ENCODE measurements at places on chromosomes 5 and 9.

GRCh38 chr5:138686668-138687067, 66.6 kb upstream of the CTNNA1 start:
- DNase-seq, result no peak

GRCh38 chr5:911601-912000, 18.9 kb downstream of the TRIP13 start:
- DNase-seq, result peak; percentile 77

- DNase-seq, result no peak
Measured at GRCh38 chr5:107713228-107713627, 42.5 kb upstream of the EFNA5 start.

- no peak for DNase-seq
Measured at GRCh38 chr9:133890583-133890982, 101.5 kb downstream of the VAV2 start.

GRCh38 chr9:73577848-73578247, 426.2 kb downstream of the ANXA1 start:
- DNase-seq, result peak; percentile 2

GRCh38 chr5:7834982-7835381, 16.0 kb downstream of the CFAP90 start:
- no peak for DNase-seq

DNA sequence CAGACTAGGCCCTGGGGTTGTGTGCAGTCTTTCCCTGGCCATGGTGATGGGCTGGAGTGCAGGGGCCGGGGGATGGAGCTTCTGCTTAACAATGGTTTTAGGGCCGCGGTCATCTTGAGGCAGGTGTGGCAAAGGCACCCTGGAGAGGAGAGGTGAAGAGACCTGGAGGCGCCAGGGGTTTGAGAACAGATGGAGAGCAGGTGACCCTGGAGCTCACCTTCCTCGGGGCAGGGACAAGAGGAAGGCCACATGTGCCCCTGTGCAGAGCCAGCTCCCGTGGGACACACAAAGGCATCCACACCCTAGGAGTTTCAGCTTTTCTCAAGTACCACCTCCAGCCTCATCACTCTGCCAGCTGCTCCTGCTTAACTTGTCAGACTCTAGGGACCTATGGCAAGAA, 46.4 kb upstream of the SH3GL2 start:
- DNase-seq, result no peak

DNA sequence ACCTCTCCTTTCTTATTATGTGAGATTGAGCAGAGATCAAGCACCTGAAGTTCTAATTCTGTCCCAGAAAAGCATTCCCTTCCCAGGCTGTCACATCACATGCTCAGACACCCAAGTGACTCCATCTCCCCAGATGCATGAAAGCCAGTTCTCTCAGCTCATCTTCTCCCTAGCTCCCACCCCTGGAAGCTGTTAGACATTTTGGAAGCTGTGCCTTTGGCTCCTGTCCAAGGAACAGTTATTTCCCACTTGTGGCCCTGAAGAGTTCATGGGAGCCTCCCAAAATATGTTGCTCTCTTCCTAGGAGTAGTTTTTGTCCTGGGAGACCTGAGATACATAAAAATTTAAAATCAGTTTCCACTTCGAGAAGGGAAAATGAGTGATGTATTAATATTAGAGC, 161.4 kb upstream of the GAS1 start:
- DNase-seq, result no peak

- no peak for DNase-seq
Measured at GRCh38 chr5:40112875-40113274, 566.8 kb upstream of the PTGER4 start.

GRCh38 chr5:5688194-5688924, 265.9 kb downstream of the ICE1 start:
- DNase-seq, result no peak

DNA sequence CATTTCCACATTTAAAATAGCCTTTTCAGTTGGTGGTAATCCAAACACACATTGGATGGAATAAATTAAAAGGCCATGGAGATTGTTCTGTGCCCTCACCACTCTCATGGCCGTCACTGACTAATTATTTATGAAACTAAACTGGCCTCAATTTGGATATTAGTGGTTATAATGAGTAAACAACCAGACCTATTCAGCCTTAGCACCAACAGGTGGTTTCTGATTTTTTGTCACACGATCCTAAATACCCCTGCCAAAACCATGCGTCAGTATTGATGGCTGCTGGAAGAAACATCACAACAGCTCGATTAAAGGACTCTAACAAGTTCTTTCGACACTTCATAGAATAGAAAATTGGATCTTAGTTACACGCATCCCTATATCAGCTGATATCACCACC, 276.0 kb upstream of the DAP start:
- DNase-seq, result no peak

GRCh38 chr9:96620832-96621269, 1.2 kb upstream of the CDC14B start:
- no peak for DNase-seq

- DNase-seq, result peak; percentile 7
Measured at GRCh38 chr5:29016067-29016466, 1977.7 kb upstream of the CDH9 start.

DNA sequence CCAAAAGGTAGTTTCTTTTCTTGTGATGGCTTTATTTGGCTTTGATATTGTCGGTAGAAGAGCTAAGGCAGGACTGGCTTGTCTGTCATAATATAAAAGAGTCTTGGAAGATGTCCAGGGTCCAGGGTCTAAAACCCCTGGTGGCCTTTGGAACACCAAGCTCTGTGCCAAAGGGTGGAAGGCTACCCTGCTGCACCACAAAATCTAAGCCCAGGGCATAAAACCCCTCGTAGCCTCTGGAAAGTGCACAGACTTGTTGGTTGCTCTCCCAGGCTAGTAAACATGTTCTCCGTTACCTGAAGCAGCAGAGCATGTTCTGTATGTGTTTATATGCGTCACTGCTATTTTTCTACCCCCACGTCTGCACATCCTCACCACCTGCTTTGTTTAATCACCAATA, 75.5 kb downstream of the OSTF1 start:
- no peak for DNase-seq

DNA sequence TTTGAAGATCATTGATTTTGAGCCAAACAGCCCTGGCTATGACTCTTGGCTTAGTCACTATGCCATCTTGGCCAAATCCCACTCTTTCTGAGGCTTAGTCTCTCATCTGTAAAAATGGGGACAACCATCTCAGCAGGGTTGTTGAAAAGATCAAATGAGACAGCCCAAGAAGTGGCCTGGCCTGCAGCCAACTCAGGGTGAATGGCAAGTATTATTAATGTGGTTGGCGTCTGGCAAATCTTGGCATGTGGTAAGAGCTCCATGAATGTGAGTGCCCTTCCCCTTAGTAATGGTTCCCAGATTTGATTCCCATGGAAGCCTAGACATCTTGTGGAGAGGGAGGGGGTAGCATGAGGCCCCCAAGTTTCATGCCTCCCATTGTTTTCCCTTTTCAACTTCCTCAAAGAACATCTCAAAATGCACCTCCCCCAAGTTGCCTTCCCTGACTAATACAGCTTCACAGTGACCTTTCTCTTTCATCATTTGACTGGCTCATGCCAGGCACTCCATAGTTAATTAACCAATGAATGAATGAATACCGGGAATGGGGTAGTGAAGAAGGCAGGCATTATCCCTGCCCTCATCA, 11.8 kb upstream of the TGFBI start:
- DNase-seq, result peak; percentile 96

GRCh38 chr9:88310310-88310980, 77.8 kb upstream of the SPIN1 start:
- peak; percentile 31 for DNase-seq

- DNase-seq, result no peak
Measured at GRCh38 chr5:2709976-2710689, 41.3 kb downstream of the IRX2 start.

DNA sequence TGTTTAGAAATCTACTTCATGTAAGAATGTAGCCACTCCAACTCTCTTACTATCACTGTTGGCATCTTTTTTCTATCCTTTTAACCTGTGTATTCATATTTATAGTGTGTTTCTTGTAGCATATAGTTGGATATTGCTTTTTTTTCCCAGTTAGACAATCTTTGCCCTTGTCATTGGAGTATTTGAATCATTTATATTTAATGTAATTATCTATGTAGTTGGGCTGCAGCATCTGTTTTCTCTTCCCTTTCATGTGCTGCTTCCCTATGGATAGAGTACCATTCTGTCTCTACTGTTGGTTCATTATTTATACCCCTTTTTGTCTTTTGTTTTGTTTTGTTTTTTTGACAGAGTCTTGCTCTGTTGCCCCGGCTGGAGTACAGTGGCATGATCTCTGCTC, 45.2 kb upstream of the PPP2CA start:
- DNase-seq, result no peak

GRCh38 chr5:73694089-73694488, 68.1 kb downstream of the ARHGEF28 start:
- DNase-seq, result no peak

- DNase-seq, result no peak
Measured at GRCh38 chr9:111068771-111069170, 30.5 kb upstream of the LPAR1 start.

- DNase-seq, result no peak
Measured at GRCh38 chr9:21825637-21826036, 23.2 kb downstream of the MTAP start.

DNA sequence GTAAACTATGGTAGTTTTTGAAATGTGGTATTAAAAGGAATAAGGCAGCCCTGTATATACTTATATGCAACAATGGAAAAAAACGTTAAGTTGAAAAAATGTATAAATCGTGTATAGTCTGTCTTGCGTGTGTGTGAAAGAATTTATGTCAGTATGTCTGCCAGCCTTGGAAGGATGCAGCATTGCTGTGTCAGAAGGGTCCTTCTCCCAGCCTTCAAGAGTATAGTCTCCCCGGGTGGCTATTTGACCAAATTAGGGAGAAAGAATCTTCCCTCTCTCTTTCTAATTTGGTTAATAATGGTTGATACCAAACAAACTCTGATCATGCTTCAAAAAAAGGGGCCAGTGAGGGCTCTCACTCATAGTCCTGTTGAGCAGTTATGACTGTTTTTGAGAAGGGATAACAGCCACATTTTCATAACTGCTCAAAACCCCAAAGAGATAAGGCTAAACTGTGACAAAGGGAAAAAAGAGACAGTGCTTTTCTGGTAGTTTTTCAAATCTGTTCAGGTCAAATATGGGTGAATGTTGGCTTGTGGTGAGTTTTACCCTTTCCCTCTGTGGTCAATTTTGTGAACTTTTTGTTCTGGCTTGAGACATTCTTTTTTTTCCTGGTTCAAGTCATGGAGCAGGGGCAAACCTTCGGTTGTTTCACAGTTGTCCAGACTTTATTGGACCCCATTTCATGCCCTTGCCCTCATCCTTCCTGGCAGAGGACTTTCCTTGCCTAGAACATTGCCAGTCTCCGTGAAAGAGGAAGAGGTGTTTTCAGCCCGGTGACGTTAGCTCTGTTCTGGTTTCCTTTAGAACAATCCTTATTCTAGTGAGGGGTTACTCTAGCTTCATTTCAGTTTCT, 21.0 kb downstream of the SNX30 start:
- no peak for DNase-seq

DNA sequence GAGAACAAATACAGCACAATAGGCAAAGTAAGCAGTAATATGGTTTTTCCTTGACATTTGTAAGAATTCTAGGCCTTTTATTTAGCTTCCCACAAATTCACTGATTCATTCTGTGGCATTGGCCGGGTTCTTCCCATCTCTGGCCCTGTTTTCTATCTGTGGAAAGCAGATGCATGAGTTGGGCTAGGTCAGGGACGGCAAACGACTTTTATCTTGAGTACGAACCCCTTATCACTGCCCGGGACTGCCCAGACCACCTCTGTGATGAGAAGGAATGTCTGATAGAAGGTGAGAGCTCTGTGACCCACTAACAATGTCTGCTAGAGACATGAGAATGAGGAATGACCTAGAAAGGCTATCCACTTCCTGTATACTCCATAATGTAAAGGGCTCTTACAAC, 35.4 kb upstream of the ADAM19 start:
- no peak for DNase-seq

DNA sequence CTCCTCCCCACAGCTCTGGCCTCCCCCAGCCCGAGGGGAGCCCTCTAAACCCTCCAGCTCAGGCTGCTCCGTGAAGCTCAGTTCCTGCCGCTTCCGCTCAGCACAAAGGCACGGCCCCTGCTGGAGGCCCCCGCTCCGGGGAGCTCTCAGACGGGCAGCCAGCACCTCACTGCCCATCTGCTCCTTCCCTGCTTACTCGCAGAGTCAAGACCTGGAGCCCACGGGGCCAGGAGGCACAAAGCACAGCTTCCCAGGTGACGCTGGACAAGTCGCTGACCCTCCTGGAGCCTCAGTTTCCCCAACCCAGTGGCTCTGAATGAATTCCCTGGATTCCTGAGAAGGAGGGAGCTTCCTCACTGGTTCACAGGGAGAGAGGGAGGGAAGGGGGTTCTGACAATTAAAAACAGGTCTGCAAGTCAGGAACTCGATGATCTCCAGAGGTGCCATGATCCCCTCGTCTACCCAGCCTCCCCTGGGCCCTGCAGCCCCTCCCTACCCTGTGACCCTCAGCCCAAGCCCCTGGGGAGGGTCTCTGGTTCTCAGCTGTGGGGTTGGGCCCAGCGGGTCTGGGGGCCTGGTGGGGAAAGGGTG, 36.2 kb downstream of the VAV2 start:
- DNase-seq, result no peak

- DNase-seq, result no peak
Measured at GRCh38 chr9:114631166-114631565, 20.1 kb downstream of the TMEM268 start.

GRCh38 chr9:75892216-75892911, 1.9 kb downstream of the PCSK5 start:
- DNase-seq, result no peak

GRCh38 chr5:103953601-103954382, 391.2 kb upstream of the NUDT12 start:
- no peak for DNase-seq

DNA sequence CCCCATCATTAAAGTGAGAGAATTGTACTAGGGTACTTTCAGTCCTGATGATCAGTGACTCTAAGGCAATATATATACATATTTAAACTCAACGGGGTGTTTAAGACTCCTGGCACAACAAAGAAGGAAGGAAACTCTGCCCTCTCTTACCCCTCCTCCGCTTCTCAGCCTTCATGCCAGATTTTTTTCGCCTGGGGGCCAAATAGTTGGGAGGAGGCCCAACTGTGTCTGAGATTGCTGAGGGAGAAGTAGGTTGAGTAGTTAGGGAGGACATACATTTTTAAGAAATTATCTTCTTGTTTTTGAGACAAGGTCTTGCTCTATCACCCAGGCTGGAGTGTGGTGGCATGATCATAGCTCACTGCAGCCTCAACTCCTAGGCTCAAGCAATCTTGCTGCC, 127.7 kb upstream of the SHB start:
- DNase-seq, result peak; percentile 35

- DNase-seq, result no peak
Measured at GRCh38 chr9:6930827-6931226, 173.1 kb downstream of the KDM4C start.

- peak; percentile 62 for DNase-seq
Measured at GRCh38 chr5:51652980-51653379, 269.7 kb downstream of the ISL1 start.

DNA sequence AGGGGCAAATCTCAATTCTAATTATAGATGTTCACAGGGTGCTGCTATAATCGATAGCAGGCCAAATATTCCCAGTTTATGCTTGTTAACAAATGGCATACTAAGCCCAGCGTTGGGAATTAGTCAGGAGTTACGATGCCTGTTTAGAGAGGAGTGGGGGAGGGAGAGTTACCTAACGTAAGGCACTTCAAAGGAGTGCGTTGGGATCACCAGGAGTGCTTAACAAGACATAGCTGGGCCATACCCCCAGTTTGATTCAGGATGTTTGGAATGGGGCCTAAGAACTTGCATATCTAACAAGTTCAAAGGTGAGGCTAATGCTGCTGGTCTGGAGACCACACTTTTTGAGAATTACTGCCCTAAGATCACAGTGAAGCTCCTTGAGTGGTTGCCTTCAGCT, 14.5 kb upstream of the SRP19 start:
- DNase-seq, result no peak
